ENCODE measurements at places on chromosomes 6 and 20.

GRCh38 chr6:17405944-17406245 is 12.5 kb downstream of the CAP2 start:
- no peak for DNase-seq

GRCh38 chr6:114564302-114564933 is 221.6 kb upstream of the HS3ST5 start:
- DNase-seq: no peak

- no peak for DNase-seq
Observed at GRCh38 chr6:3841066-3841454, 8.1 kb upstream of the FAM50B start.

DNA sequence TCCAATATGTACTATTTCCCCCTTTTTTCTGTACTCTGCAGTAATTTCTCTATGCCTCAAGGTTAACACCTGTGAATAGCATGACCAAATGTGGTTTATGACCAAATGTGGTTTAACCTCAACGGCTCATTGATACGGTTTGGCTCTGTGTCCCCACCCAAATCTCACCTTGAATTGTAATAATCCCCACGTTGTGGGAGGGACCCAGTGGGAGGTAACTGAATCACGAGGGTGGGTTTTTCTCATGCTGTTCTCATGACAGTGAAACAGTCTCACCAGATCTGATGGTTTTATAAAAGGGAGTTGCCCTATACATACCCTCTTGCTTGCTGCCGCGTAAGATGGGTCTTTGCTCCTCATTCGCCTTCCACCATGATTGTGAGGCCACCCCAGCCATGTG is 18.7 kb downstream of the DEK start:
- DNase-seq: no peak

GRCh38 chr20:59461526-59461925 is 142.8 kb upstream of the PHACTR3 start:
- DNase-seq: no peak

DNA sequence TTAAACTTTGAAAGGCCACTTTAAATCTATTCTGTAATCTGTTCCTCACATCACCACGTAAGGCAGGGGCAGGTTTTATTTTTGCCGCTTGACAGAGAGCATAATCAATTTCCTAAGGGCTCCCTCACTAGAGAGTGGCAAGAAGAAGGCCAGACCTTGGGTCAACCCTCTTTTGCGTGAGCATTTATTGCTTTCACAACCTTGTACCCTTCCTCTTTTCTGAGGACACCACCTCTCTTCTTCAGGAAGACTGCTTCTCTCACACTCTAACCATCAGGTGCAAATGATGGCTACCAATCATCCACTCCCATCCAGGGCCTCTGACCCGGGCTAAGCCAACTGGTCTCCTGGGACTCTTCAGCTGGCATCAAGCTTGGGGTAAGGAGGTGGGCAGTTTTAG is 25.2 kb upstream of the QKI start:
- no peak for DNase-seq

GRCh38 chr20:59751075-59751711 is 146.9 kb downstream of the PHACTR3 start:
- peak; percentile 41 for DNase-seq

DNA sequence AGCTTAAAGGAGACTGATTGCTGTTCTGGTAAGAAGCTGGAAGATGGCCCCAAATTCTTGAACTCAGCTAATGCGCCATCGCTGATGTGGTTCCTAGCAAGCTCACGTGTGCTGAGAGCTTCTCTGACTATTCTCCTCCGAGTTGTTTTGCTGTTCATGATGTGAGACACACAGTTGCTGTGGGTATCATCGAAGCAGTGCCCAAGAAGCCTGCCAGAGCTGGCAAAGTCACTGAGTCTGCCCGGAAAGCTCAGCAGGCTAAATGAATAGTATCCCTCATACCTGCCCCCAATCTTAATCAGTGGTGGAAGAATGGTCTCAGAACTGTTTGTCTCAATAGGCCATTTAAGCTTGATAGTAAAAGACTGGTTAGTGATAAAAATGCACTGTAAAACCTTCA is 28.3 kb upstream of the BCLAF1 start:
- DNase-seq: no peak

Data from NCI-H1105 (cell line).